ENCODE measurements at places on chromosomes 3 and 15. TPM values are rescaled to one million over a fixed set of nuclear protein-coding genes. Genes with fewer than 3 reads are reported as not detected.

- no peak for DNase-seq
These were observed 62.8 kb downstream of the PEX5L start for GRCh38 chr3:179973931-179974361.

DNA sequence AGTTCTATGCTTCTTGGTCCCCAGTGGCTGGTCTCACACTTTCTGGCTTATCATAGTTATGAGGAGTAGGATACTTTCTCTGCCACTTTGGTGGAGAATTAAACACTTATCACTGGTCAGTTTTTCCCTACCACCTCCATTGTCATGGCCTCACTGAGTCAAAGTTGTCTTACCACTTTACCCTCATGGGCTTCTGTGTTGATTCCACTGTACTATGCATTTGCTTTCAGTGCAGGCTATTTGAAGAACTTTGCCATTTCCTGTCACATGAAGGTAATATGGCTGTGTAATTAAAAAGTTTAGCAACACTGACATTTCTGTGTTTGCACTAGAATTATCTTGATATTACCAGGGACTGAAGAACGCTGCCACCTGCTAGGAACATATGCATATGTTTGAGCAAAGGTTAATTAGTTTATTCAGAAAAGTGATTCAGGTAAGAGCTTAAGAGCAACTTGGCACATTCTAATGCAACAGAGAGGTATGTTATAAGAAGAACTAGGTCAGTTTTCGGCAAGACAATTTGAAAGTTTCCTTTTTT is 377.3 kb downstream of the PDCD6IP start:
- no peak for DNase-seq

DNA sequence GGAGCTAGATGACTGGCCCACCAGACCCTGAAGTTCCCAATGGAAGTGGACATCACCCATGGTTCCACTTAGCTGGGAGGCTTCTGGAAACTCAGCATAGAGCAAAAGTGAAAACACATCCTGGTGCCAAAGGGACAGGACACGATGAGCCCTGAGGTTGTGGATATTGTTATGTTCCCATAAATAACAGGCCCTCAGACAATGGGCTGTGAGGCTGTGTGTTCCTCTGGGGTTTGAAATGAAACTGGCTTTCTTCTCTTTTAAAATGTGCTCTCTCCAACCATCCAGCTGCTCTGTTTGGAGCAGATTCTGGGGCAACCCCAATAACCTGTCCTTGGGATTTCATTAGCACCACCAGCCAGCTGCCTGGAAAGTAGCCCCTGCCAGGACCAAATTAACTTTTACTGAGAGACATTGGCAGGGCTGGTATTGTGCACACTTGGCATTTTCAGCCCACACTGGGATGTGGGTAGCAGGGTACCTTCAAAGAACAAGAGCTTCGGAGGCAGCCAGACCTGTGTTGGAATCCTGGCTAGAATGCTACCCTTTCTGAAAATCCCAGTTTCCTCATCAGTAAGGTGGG is 97.5 kb downstream of the DNAJB8 start:
- DNase-seq: no peak

DNA sequence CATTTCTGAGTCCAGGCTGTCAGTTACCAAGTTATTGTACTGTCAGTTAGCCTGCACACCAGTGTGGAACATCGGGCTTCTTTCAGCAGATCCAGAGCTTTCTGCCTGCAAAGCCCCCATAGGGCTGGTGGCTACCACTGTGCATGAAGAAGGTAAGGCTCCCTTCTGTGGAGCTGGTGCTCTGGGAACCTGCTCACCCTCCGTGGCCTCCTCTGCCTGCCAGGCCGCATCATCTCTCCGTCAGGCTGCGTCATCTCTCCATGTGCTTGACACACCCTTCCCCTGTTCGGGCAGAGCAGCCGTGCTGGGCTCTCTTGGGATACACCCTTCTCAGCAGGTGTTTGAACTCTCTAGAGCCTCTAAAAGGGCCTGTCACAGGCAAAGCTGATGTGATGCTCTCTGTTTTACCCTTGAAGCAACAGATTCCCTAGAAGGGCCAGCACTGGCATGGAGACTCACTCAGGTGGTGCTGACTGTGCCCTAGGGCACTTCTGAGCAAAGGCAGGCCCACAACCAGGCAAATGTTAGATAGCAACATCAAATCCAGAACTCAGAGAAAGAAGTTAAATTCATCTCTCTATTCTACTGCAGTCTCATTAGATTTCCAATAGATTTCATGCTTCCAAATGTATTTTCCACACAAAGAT is 261.1 kb downstream of the EPHB1 start:
- no peak for DNase-seq

- DNase-seq: no peak
These were observed 640.5 kb upstream of the GRM7 start for GRCh38 chr3:6220447-6220846.

The ATOSA gene
- total RNA-seq: 5.3 TPM

The TMEM158 gene
- total RNA-seq: 5.0 TPM
